ENCODE measurements at places on chromosomes 1 and 21.

- DNase-seq: no peak
Observed at GRCh38 chr1:244634546-244634945, 18.4 kb upstream of the DESI2 start.

DNA sequence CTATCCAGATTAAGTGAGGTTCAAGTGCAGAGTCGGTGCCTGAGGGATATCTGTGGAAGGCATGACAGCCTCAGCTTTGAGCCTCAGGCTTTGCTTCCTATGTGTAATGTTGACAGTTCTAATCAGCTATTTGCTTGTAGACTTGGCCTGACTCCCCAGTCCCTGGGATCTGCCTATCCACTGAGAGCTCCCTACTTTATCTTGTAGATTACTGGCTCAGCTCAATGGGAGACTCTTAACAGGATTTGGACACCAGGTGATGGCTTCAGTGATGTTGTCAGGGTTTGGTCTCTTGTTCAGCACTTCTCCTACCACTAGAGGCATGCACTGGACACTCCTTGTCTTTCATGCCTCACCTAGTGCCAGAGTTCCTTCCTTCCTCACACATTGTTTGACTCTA lies 126.6 kb upstream of the BEND5 start:
- no peak for DNase-seq

DNA sequence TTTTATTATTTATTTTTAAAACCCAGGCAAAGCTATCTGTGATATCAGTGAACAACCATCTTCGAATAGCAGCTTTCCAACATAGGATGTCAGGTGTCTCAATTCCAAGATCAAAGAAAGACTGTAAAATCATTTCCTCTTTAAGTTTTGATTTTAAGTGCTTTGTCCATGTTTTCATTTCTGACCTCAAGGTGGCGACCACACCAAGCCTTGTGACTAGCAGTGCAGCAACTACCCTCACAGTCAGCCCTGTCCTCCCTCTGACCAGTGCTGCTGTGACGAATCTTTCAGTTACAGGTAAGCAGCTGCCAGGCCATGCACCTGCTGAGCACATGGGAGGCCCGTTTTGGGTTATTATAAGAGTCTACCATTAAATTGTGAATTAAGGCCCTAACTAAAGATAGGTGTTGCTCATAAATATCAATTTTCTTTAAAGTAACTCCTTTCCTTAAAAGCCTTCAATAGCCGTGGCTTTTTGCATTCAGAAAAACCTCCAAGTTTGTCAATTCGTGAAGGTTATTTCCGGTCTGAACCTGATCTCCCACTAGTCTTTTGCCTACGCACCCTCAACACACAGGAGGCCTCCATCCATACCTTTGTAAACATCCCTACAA lies 117.0 kb downstream of the CD247 start:
- DNase-seq: peak; percentile 13

DNA sequence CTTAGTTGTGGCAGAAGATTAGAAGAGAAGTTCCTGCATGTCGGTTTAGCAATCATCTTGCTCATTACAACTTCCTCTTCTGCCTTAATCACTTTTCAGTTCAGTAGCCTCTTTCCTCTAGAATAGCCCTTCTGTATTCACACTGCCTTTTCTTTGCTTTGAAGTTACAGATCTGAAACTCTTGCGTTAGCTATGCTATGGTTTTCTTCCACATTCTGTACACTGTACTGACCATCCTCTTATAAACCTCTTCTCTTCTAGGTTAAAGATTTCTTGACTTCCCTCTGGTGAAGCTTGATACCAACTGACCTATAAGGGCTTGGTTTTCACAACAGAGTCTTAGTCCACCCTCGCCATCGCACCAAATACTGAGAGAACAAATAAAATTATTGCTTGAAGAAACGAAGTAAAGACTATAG lies 35.0 kb downstream of the C21orf91 start:
- no peak for DNase-seq

GRCh38 chr1:47223174-47223920 lies 8.7 kb downstream of the TAL1 start:
- DNase-seq: no peak

- no peak for DNase-seq
Observed at GRCh38 chr1:99496067-99496466, 149.8 kb upstream of the PALMD start.

GRCh38 chr1:235317168-235317567 lies 10.8 kb downstream of the ARID4B start:
- no peak for DNase-seq

DNA sequence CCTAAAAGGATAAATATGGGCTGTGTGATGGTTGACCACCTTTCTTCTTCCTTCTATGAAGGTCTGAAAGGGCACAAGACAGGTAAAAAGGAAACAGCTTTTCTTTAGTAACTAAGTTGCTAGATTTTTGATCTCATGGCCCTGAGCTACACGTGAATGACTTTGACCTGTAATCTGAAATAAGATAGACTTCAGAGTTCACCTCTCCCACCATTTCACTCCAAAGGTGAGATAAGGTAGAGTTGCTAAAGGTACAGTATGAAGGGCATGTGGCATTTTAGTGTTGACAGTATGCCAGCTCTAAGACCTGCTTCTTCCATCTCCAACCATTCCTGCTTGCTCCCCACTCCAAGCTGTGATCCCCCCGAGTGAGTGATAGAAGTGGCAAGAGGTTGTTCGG lies 25.8 kb upstream of the C8B start:
- DNase-seq: no peak

GRCh38 chr1:80894921-80895320 lies 905.8 kb upstream of the ADGRL2 start:
- DNase-seq: no peak

Measured in hepatic stellate cell (primary cell).